ENCODE measurements at places on chromosomes 7 and 10. TPM values are rescaled to one million over a fixed set of nuclear protein-coding genes. Genes with fewer than 3 reads are reported as not detected.

DNA sequence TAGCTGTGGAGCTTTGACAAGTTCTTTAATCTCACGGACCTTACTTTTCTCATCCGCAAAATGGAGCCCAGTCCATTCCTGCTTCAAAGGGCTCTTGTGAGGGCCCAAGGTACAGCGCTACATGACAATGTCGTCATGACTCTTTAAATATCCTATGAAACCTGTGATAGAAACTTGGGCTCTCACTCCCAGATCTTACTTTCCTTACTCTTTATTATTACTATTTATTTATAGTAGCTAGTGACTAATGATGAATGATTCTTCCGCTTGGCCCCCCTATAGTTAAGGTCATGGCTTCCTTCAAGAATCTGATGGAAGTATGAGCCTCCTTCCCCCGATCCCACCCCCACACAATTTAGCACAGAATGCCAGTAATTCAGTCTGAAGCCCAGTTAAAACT is 41.9 kb downstream of the RBM20 start:
- DNase-seq: no peak

DNA sequence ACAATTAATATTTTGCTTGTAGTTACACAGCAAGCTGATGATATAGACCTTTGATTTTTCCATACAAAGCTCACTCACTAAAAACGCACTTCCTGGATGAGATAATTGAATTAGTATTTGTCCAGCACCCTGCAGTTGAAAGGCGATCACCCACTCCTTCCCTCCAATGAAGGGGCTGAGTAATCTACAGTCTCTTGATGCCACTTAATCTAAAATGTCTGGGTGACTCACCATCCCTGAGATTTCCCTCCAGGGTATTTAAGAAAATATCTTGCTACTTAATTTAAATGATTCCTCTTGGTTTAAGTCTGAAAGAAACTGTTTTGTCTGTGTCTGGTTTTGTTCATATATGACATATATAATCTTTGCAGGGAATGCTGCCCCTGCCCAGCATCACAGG is 515.3 kb downstream of the GRID1 start:
- DNase-seq: peak; percentile 25

GRCh38 chr7:117872561-117873309 is 506 bp downstream of the CTTNBP2 start:
- peak; percentile 54 for DNase-seq

DNA sequence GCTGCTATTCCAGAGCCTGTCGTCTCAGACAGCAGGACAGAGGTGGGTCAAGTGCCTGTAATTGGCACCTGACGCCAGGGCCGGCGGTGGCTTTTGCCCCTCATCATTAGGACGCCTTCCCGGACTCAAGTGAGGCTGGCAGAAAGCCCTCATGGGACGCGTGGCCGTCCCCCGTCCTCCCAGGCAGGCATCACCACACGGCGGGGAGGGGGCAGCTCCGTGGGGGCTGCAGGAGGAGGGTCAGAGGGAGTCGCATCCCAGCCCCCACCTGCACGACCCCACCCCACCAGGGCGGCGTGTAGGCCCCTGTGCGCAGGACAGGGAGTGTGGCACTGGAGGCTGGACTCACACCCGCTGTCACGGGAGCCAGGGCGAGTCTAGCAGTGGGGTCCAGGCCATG is 16.3 kb downstream of the CFAP46 start:
- no peak for DNase-seq

GRCh38 chr10:127853868-127854768 is 38.6 kb downstream of the CLRN3 start:
- peak; percentile 80 for DNase-seq

DNA sequence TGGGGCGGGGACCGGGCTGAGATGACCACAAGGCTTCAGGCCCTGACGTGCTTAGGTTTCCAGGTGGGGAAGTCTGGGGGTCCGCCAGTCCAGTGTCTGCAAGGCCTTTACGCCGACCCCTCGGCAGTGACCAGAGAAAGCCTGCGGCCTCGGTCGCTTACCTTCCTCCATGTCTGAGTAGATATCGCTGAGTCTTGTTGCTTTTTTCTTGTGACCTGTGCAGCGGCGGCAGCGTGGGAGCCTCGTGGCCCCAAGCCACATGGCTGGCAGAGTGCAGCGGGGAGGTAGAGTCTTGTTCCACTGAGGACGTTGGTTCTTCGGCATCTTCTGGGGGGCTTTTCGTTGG is 329 bp downstream of the NOLC1 start:
- peak; percentile 31 for DNase-seq

GRCh38 chr10:3248526-3249306 is 76.1 kb upstream of the PITRM1 start:
- DNase-seq: peak; percentile 70

DNA sequence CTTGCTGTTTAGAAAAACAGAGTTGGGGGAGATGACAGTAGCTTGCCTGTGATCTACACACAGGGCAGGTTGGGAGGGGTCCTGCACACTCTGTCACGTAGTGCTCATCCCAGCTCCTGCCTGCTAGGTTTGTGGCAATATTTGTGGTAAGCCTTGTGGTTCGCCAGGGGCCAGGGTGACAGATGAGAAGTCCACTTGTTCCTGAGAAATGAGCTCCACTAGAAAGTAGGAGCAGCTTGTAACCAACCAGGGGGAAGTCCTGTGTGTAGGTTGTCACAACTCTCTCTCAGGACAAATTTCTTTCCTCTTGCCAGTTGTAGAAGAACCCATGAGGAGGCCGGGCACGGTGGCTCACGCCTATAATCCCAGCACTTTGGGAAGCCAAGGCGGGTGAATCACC is 147.0 kb downstream of the TCF7L2 start:
- no peak for DNase-seq

- no peak for DNase-seq
These were observed 459.1 kb downstream of the PTPRN2 start for GRCh38 chr7:158128572-158128971.

- DNase-seq: no peak
These were observed 45.8 kb downstream of the OAT start for GRCh38 chr10:124372899-124373298.

DNA sequence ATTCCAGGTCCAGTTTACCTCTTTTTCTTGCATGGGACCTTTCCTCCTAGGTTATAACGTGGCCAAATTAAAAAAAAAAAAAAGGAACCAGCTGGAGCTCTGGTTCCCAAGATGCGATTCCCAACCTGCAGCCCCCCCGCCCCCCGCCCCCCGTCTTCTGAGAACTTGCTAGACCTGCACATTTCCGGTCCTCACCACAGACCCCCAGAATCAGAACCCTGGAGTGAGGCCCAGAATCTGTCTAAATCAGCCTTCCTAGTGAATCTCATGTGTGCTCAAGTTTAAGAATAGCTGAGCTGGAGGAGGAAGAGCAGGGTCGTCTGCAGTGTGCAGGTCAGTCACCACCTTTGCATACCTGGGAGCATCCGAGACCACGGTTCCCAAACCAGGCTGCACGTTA is 144.2 kb downstream of the KLF6 start:
- DNase-seq: no peak

GRCh38 chr10:126157189-126157588 is 231.1 kb downstream of the ADAM12 start:
- peak; percentile 22 for DNase-seq

- no peak for DNase-seq
These were observed 92.6 kb upstream of the KIF5B start for GRCh38 chr10:32148864-32149251.

DNA sequence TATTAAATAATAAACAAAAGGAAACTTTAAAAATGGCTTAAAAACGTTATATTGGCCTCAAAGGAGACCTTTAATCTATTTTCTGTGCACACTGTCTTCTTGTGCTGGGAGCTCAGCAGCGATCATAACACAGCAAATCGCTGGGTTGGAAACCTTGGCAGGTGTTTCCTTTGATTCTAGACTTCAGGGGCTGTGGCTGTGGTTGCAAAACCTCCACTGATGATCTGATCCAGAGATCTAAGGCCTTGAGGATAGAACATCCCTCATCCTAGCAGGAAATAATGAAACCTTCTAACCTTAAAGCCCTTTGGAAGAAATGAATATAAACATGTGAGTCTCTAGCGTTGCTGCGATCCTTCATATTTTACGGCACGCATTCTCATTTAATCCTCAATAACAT is 29.8 kb downstream of the CDHR3 start:
- DNase-seq: no peak

DNA sequence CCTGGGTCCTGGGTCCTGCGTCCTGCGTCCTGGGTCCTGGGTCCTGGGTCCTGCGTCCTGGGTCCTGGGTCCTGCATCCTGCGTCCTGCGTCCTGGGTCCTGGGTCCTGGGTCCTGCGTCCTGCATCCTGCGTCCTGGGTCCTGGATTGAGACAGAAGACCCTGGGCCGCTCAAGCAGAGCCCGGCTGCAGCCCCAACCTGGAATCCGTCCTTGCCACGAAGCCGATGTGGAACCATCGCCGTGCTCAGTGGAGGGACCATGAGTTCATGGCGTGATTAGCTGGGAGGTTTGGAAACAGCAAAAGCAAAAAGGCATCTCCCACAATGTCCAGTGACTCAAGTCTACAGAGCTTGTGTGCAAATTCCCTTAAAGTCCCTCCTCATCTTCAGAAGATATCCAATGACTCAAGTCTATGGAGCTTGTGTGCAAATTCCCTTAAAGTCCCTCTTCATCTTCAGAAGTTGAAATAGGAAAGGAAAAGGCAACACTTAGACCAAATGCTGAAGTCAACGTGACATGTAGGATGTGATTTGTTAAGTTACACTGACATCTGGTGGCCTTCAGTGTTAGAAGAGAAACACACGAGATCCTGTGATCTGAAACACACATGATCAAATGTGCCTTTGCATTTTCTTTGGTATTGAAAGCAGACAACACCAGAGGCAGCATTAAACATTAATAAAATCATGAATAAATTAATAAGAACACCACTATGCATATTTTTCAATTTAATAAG is 179.9 kb downstream of the PTPRN2 start:
- peak; percentile 69 for DNase-seq

- peak; percentile 26 for DNase-seq
These were observed 120.1 kb downstream of the PTPN20 start for GRCh38 chr10:47031211-47031900.

DNA sequence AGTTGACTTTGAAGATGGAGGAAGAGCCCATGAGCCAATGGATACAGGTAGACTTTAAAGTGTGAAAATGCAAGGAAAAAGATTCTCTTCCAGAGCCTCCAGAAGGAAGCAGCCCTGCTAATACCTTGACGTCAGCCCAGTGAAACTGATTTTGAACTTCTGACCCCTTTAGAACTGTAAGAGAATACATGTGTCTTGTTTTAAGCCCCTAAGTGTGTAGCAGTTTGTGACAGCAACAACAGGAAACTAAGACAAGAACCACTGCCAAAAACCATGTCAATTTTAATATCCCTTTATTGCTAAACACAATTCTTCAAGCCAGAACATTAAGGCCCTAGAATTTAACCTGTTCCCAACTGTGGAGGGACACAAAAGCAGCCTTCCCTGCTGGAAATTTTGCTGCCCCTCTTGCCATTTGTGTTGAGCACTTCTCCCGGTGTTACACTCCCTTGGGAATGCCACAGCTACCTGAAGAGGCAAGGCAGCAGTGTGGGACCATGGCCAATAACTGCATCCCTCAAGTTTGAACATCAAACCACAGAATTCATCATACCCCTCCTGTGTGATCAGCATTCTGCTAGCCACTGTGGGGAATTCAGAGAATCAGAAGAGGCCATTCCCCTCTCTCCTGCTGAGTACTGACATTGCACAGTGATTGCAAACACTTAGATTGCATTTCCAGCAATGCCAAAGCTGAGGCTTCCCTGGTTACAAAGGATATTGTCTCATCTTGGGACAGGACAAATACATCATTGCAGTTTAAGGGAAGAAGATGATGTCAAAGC is 12.3 kb upstream of the CCDC172 start:
- DNase-seq: no peak

DNA sequence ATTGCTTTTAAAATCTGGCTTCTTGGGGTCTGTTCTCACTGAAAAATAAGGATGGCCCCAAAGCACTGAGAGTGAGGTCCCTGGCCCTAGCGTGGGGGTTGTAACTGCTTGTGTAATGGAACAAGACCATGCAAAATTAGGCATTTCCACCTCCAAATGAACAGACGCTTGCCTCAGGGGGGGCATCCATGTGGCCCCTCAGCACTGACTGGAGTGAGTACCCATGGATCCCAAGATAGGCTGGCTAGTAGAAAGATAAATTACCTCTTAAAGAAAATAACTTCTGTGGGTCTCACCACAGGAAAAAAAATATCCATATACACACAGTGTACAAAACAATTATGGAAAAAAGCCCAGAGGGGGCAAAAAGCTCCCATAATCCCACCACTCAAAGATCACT is 15.2 kb upstream of the CPA1 start:
- no peak for DNase-seq

DNA sequence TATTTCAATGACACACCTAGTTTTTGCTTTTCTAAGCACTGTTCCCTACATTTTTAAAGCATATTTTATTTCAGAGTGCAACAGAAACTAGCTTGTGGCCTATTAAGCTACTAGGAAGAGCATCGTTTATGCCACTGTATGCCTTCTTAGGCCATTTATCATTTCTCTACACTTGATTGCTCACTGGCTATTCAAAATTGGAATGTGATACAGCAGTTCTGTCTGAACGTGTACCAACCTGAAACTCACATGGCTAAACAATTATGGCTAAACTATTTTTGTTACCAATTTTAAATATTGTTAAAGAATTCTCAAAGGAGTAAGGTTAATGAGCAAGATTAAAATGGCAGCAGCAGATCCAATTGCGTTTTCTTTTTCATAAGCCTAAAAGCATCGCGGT is 105.2 kb downstream of the GSAP start:
- DNase-seq: no peak

- no peak for DNase-seq
These were observed 125.8 kb downstream of the RAPGEF5 start for GRCh38 chr7:22231141-22231540.

- no peak for DNase-seq
These were observed 124.0 kb downstream of the SDK1 start for GRCh38 chr7:3425087-3425486.

- DNase-seq: no peak
These were observed 43.4 kb downstream of the GRK5 start for GRCh38 chr10:119250641-119251314.

ASB4 gene
- 0.03 TPM for total RNA-seq

GPER1 gene
- 3.6 TPM for total RNA-seq

NAT16 gene
- not detected for total RNA-seq

OGDHL gene
- 9.5 TPM for total RNA-seq

PIP gene
- total RNA-seq: not detected
